SK-N-MC (cell line): ENCODE measurements at places on chromosomes 7 and 10.

DNA sequence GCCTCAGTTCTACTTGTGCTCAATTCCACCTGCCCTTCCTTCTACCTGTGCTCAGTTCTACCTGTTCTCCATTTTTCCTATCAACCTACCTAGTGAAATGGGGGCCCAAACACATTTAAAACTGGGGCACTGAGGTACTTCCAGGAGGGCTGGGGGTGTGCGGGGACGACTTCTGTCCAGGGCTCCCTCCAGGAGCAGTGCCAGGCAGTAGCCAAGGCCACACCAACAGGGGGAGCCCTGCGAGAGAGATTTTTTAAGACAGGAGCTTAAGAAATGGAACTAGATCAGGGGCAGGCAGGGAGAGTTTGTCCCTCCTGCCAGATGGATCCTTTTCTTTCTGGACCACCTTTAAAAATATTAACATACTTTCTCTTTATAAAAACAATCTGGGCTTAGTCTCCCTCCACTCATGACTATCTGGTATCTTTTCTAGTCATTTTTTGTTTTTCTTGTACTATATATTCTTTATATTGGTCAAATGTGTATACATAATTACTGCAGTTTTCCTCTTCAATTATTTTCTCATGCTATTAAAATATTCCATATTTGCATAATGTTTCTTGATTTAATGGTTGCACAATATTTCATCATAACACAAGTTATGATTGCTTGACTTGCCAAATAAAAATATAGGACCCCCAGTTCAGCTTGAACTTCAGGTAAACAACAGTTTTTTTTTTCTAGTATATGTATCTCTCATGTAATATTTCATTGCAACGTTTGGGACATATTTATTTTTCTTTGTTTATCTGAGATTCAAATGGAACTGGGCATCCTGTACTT, 47.3 kb upstream of the INSYN2A start:
- no peak for DNase-seq

DNA sequence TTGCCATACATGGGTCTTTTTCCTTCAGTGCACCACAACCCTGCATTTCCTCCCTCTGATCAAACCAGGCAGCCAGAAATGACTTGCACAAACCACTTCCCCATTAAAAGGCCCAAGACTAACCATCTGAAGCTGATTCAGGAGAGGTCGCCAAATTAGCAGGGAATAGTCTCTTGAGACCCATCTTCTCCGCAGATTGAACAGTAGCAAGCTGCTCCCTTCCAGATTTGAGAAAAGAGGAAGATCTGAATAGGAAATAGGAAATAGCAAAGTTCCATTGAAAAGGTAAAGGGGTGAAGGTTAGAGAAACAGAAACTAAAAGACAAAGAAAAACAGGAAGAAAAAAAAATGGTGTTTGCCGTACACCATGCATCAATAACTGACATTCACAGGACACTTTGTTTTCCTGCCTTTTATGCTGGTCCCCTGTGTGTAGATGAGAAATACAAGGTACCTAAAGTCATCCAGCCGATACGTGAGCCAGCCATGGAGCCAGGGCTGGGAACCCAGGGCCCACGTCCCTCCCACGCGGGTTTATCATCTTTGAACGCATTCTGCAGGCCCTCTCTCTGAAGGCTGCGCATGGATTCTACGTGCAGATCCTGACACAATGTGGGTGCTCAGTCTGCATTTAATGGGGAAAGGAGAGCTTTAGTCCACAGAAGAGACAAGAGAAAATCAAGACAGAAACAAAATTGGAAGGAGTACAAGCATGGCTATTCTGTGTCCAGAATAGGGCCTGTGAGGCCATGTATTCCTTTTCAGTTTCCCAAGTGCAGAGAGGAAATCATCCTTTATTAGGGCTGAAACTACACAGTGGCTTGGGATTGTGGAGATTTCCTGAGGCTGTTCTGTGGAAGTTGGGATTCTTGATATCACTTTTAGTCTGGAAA, 268.4 kb upstream of the NPVF start:
- no peak for DNase-seq

- DNase-seq = no peak
These were observed 48.4 kb downstream of the DNAJB9 start for GRCh38 chr7:108618056-108618455.

DNA sequence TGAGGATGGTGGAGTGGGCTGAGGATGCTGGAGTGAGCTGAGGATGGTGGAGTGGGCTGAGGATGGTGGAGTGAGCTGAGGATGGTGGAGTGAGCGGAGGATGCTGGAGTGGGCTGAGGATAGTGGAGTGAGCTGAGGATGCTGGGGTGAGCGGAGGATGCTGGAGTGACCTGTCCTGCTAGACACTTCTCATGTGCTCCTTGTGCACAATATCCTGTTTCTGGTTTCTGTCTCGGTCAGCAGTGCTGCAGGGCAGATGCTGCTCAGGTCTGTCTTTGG, 29.2 kb downstream of the ANXA8 start:
- DNase-seq = no peak

DNA sequence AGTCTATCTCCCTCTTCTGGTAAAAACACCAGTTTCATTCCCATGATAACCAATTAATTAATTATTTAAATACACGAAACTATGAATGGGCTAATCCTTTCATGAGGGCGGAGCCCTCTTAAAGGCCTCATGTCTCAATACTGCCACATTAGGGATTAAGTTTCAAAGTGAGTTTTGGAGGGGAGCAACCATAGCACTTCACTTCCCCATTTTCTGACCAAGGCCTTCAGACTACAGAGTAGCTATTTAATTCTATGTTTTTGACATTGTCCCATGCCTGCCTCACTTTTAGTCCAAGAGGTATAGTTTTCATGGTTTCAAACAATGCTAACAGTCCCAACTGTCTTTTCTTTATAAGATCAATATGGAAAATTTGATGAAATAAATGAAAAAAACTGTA, 618.6 kb downstream of the ZWINT start:
- DNase-seq = no peak
